ENCODE measurements at places on chromosomes 6 and 20. TPM values are rescaled to one million over a fixed set of nuclear protein-coding genes. Genes with fewer than 3 reads are reported as not detected.

Gene BANF2
- polyA plus RNA-seq = not detected

Gene MCM8
- polyA plus RNA-seq = 0.93 TPM

Gene LCA5
- 0.30 TPM for polyA plus RNA-seq

Gene HDGFL1
- not detected for polyA plus RNA-seq

Gene SLCO4A1
- 3.4 TPM for polyA plus RNA-seq

Gene ABCF1
- polyA plus RNA-seq = 33.7 TPM

Gene IMPG1
- not detected for polyA plus RNA-seq

Gene TFAP2B
- not detected for polyA plus RNA-seq

Gene AIG1
- 23.0 TPM for polyA plus RNA-seq

Gene C20orf144
- not detected for polyA plus RNA-seq

Gene TMEM244
- 0.84 TPM for polyA plus RNA-seq

Gene BMP6
- 0.89 TPM for polyA plus RNA-seq

Gene GABRR2
- 0.13 TPM for polyA plus RNA-seq

Gene AIF1
- polyA plus RNA-seq = 5.6 TPM

Gene PLA2G7
- not detected for polyA plus RNA-seq

Gene SLC35F1
- not detected for polyA plus RNA-seq

Gene BMP2
- polyA plus RNA-seq = not detected

Gene PPP1R14C
- polyA plus RNA-seq = not detected

Gene ADGB
- polyA plus RNA-seq = not detected

All from IgD-negative memory B cell (primary cell).